ENCODE measurements at places on chromosomes 5 and 9.

GRCh38 chr9:16825971-16826625, 44.4 kb downstream of the BNC2 start:
- DNase-seq = no peak

- DNase-seq = no peak
Measured at GRCh38 chr5:142221091-142221860, 103.5 kb downstream of the SPRY4 start.

GRCh38 chr5:73638344-73639095, 12.5 kb downstream of the ARHGEF28 start:
- DNase-seq = no peak

GRCh38 chr5:89827359-89827758, 582.2 kb downstream of the CETN3 start:
- no peak for DNase-seq

GRCh38 chr5:150066901-150067396, 19.4 kb downstream of the CSF1R start:
- DNase-seq = no peak

DNA sequence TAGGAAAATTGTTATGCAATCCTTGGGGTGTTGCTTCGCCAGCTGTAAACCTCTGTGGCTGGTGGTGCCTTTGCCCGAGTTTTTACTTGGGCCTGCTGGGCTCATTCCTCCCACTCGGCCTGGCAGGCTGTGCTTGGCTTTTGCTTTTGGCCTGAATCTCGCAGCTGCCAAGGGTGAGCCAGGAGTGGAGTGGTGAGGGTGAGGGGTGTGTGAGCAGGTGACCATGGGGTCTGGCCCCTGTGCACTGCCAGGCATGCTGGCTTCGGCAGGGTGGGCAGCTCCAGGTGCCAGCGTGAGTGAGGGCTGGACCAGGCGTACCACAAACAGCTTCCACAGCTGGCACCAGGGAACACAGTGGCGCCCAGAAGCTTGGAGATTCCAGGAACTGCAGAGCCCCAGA, 12.6 kb upstream of the DHFR start:
- DNase-seq = no peak

GRCh38 chr9:105860516-105860915, 166.2 kb downstream of the TMEM38B start:
- DNase-seq = no peak

DNA sequence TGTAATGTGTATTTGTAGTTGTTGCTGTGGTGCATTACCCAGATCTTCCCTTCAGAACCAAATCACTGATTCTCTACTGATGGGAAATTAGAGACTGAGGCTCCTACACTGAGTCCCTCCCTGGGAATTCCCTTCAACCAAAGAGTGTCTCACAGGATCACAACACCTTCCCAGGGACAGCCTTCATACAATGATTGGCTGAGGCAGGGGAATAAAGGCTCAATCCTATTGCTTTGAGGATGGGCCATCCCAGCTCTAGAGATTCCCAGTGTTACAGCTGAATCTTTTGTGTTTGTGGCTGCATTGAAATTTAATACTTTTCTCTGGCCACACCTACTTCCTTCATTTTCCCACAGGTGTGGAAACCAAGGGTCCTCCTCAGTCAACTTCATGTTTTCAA, 96.4 kb upstream of the ELL2 start:
- DNase-seq = no peak

- no peak for DNase-seq
Measured at GRCh38 chr5:127834554-127834953, 131.4 kb downstream of the CCDC192 start.

DNA sequence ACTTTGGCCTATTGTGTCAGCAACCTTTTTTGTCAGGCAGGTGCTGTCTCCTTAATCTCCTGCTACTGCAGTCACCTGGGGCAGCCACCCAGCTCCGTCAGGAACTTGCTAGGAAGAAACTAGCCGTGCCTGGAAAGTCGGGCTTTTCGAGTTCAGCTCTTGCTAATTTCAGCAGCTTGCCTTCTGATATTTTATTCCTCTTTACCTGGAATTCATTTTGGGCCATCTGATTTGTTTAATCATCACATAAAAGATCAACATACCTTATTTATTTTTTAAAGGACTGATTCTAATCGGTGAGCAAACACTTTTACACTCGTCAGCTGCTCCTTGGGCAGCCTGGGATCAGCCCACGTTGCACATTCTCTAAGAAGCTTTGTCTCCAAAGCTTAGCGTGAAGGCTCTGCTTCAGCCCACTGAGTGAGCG, 42.2 kb downstream of the PRLR start:
- no peak for DNase-seq

GRCh38 chr5:158820891-158821290, 278.8 kb downstream of the EBF1 start:
- DNase-seq = no peak

DNA sequence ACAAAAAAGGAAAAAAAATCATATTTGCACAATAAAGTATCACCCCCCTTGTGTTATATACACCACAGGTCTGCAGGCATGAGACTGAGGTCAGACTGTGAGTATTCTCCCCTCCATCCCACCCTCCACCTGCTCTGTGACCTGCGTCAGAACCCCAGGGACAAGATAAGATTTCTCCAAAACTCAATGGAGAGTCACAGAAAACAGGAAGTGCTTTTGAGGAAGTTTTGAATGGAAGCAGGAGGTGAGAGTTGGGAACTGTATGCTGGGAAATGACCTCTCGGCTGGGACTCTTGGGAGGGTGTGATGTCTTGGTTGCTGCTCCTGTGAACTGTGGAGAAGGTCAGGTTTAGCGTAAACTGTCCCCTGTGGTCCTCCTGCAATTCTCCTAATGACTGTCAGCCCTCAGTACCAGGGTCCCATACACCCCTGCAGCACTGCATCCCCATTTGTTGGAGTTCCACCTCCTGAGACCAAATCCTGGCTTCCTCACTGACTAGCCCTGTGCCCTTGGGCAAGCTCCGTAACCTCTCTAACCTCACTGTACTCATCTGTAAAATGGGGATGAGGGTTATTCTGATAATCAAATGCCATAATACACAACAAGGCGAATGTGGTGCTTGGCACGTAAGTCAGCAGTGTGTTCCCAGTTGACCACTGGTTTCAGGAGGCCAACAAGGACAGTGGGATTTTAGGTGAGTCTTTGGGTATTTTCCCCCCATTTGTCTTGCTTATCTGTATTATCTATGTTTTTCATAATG, 6.9 kb upstream of the CTSL start:
- no peak for DNase-seq

GRCh38 chr9:19294219-19294618, 63.7 kb downstream of the DENND4C start:
- DNase-seq = no peak

- no peak for DNase-seq
Measured at GRCh38 chr5:75510417-75510835, 1.0 kb downstream of the CERT1 start.

GRCh38 chr5:132456296-132456986, 34.1 kb downstream of the IRF1 start:
- DNase-seq = peak; percentile 64

DNA sequence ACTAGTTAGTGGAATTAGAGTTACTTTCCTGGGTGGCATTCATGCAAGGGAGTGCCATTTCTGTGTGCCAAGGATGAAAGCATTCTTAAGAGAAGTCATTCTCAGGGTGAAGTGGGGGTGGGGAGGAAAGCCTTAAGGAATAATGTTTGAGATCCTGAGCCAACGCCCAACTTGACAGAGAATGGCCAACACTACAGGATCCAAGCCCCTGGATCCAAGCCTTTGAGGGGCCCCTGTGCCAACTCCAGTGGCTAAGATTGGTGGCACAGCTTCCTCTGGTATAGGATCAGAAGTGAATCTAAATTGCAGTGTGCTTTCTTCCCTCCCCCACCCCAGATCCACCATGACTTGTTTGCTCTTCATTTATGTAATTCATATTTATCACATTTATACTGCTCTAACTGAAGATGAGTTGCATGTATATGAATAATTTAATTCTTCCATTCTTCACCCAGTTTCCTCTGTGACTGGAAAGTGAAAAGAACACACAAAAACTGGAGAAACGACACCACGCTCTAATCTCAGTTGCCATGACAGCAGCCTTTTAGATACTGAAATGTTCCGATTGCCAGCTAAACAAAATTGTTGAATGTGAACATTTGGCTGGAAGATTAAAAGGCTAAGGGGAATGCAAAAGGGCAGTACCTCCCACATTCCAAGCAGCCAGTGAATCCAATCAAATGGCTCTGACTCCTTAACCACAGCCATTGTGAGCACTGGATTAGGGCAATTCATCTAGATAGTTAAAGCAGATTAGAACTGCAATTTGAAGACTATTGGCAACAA, 4.5 kb downstream of the ZNF608 start:
- no peak for DNase-seq

GRCh38 chr9:23842565-23843129, 16.6 kb upstream of the ELAVL2 start:
- no peak for DNase-seq

GRCh38 chr5:98106116-98107031, 667.1 kb upstream of the RGMB start:
- DNase-seq = no peak

GRCh38 chr9:76423216-76424177, 29.3 kb upstream of the RFK start:
- DNase-seq = no peak

DNA sequence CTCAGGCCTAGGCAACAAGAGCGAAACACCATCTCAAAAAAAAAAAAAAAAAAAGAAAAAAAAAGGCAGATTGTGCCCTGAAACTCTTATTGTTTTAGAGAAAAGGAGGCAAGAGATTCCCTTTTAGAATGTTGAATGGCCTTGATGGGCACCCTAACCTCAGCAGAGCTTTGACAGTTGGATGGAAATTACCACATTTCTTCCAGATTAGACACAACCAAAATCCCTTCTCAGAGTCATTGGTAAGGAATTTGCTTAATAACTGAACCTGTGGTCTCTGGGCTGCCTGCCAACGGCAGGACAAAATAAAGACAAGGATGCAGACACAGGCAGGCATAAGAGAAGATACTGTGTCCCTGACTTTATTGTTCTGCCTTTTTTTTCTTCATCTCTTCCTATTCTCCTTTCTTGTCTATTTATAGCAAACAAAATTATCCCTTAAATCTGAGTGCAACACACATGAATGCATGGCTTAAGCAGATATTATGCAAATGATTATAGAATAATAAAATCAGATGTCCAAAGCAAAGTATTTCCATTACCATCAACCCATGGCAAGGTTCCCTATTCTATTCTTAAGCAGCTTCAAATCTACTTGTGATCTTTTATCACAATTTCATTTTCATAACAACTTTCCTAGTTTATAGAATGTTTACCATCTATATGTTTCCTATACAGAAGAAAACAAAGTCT, 37.3 kb upstream of the TRIO start:
- no peak for DNase-seq

GRCh38 chr5:1047332-1047965, 38.8 kb downstream of the NKD2 start:
- no peak for DNase-seq

- no peak for DNase-seq
Measured at GRCh38 chr9:112789891-112790774, 39.6 kb downstream of the SNX30 start.

- DNase-seq = no peak
Measured at GRCh38 chr9:93235300-93235960, 51.5 kb downstream of the WNK2 start.

- DNase-seq = no peak
Measured at GRCh38 chr9:35510383-35510753, 20.5 kb downstream of the RUSC2 start.

- DNase-seq = no peak
Measured at GRCh38 chr5:27742805-27743204, 704.4 kb upstream of the CDH9 start.

DNA sequence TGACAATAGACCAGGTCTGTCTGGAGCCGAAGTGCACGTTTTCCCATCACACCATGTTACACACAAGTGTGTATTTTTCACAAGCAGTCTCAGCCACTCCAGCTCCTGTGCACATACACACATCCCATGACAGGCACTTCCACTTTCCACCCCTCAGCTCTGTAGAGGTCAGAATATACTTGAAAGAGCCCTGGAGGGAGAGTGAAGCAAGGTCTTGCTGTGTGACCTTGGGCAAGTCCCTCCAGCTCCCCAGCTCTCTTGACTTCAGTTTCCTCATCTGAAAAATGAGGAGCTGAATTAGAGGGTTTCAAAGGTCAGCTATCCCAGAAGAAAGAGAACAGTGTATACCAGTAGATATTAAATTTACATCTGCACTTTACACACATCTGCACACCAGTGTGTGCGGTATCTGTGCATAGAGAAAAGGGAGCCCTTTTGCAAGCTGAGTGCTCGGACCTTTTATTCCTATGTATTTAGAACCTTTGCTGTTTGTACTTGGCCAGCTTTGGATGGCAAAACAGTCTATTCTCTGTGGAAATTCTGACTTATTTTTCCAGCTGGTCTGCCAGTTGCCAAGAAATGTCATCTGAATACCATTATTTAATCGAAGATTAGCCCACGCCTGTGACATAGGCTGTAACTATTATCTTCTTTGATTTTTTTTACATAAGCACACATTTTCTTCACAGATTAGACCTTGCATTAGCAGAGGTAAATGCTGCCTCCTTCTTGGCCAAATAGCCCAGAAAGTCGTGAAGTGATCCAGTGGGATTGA, 528.0 kb downstream of the BNC2 start:
- no peak for DNase-seq

DNA sequence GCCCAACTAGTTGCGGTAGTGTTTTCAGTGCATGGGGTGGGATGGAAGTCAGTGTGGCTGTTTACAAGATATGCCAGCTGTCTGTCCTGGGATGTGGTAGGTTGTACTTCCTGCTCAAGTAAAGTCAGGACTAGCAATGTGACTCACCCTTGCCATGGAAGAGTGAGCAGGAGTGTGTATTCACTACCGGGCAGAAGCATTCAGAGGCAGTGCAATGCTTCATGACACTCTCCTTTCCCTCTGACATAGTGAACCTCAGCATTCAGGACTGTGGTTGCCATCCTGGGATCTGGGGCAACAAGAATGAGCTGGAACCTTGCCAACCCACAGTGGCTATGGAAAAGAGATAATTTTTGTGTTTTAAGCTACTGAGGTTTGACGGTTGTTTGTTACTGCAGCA, 68.9 kb downstream of the BOD1 start:
- no peak for DNase-seq

- no peak for DNase-seq
Measured at GRCh38 chr9:128628471-128629048, 28.1 kb downstream of the DYNC2I2 start.
